ENCODE measurements at places on chromosomes 7 and 10.

- no peak for DNase-seq
Observed at GRCh38 chr7:64463636-64464375, 99.1 kb downstream of the ZNF680 start.

DNA sequence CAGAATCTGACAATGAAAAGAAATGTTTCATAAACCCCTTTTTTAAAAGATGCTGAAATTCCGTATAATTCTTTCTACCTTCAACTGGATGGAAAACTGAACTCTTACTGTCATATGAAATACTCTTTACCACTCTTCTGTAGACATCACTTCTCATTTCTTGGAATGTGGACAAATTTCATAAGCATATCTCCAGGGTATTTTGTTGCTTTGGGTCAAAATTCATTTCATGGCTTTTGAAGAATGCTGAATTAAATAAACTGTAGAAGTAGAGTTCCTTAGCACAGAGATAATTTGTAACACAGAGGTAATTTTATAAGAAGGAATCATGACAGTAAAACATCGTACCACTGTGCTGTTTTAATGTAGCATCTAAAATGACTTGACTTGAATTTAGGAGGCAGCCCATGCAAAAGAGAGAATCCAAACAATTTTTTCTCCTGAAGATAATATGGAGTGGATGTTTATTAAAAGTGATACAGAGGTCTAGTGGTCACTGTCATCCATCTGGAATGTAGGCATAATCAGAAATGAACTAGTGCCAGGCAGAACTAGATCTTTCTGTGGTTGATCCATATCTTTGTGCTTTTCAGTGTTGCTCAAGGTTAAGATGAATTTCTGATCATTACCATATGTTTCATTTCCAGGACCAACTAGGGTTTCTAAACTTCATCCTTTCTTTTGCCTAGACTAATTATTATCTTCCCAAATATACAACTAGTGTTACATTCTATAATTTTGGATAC is 492.0 kb downstream of the KIF20B start:
- DNase-seq: no peak

- DNase-seq: no peak
Observed at GRCh38 chr7:28802450-28802849, 155.7 kb downstream of the TRIL start.

DNA sequence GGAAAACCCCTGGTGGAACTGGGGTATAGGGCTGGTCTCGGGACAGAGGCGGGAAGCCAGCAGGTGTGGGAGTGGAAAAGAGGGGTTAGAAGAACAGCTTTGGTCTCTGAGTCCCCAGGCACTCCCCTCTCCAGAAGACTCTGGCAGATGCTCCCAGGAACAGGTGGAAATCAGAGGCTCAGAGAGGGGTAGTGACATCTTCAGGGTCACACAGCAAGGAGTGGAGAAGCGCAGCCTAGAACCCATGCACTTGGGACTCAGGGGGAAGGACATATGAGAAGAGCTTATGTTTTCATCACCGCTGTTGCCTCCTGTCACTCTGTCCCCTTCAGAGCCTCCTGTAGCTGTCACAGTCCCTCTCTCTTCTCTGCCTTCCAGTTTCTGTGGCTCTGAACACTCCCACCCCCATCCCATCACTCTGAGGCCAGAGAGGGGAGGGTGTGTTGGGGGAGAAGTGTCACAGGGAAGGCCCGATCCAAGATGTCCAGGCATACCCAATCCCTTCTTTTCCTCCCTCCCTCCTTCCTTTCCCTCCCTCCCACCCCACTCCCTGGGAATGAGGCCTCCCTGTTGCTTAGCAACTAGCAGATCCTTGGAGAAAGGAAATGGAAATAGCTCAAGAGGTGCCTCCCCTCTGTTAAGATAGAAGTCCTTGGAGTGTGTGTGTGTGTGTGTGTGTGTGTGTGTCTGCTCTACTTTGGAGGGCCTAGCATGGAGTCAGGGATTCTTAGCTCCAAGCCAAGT is 32.0 kb downstream of the SRRM3 start:
- DNase-seq: no peak

- no peak for DNase-seq
Observed at GRCh38 chr7:128899392-128899791, 11.1 kb downstream of the KCP start.

DNA sequence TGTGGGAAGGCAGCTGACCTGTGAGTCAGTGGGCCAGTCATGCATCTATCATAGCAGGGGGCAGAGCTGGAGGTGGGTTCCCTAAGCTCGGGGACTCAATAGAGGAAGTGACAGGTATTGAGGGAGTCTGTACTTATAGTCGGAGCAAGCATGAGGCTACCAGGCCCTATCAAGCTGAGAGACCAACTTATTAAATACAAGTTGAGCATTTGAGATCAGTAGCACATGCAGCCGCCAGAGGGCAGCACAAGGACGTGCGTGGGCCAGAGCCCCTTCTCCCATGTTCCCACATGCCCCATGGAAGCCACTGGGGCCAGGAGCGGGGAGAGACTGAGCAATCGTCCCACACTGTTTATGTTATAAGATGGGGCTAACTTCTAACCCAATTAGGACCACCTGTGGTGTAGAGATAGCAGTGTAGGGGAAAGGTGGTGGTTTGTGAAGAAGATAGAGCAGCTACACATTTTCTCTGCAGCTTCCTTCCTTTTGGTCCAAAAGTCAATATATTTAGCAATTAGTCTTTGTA is 13.0 kb upstream of the STK31 start:
- DNase-seq: peak; percentile 37

DNA sequence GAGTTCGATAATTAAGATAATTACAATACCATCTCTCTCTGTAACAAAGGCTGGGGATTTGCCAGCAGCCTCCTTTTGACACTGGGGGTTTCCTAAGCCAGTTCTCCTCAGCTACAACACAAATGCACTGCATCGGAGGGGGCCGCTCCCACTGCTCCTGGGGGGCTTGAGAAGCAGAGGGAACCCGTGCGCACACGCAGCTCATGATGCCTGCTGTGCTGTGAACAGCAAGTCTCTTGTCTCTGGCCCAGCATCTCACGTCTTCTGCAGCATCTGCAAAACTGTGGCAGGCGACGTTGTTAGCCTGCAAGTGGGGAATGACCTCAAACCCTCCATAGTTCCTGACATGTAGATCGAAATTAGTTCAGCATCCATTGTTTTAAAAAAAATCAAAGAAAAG is 5.5 kb downstream of the VIPR2 start:
- DNase-seq: no peak

GRCh38 chr7:14690075-14690474 is 212.5 kb downstream of the DGKB start:
- DNase-seq: no peak

DNA sequence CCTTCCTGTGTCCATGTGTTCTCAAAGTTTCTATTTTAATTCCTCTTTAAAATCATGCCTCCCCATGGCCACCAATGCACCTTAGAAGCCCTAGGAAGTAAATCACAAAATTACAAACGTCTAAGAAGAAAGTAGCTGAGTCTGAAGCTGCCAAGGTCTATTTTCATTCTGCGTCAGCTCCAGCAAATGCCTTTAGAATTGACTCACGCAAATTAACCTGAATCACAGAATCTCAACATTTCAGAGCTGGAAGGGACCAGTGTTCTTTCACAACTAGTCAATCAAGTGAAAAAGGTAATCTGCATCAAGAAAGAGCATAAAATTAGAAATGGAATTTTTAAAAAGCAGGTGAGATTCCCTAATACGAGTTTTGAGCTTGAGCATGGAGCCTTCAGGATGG is 1017.6 kb downstream of the SORCS3 start:
- DNase-seq: no peak

- no peak for DNase-seq
Observed at GRCh38 chr7:75624134-75624832, 114.5 kb downstream of the HIP1 start.

- DNase-seq: no peak
Observed at GRCh38 chr10:96236090-96236478, 35.3 kb downstream of the BLNK start.

DNA sequence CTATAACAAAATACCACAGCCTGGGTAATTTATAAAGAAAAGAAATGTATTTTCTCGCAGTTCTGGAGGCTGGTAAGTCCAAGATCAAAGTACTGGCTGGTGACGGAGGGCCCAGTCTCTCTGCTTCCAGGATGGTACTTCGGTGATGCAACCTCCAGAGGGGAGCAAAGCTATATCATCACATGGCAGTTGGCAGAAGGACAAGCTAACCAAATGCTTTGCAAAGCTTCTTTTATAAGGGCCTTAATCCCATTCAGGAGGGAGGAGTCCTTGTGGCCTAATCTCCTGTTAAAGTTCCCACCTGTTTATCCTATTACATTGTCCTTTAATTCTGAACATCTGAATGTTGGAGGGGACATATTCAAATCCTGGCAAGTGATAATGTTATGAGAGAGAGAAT is 134.1 kb upstream of the SP4 start:
- no peak for DNase-seq

GRCh38 chr10:3516923-3517255 is 268.1 kb downstream of the KLF6 start:
- no peak for DNase-seq

GRCh38 chr10:110221721-110222261 is 14.4 kb downstream of the MXI1 start:
- peak; percentile 78 for DNase-seq

GRCh38 chr10:89351412-89351779 is 23.6 kb downstream of the IFIT3 start:
- DNase-seq: no peak

DNA sequence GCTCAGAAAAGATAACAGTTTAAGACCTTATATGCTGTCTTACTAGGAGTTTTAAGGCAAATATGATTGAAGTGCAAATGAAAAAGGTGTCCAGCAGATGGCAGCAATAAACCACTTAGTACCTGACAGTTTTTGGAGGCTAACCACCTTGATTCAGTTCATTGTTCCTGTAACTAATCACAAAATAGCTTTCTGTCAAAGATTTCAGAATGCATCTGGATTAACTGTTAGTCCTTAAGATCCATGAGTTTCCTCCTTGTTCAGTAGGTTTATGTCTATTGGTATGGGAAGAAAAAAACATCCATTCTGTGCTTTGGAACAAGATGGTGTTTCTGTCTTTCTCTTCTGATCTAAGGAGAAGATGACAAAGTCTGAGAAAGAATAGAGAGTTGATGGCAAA is 46.6 kb downstream of the CCSER2 start:
- no peak for DNase-seq

GRCh38 chr10:113151190-113151666 is 201.2 kb downstream of the TCF7L2 start:
- no peak for DNase-seq

- DNase-seq: no peak
Observed at GRCh38 chr10:132421847-132422751, 25.1 kb downstream of the PWWP2B start.

DNA sequence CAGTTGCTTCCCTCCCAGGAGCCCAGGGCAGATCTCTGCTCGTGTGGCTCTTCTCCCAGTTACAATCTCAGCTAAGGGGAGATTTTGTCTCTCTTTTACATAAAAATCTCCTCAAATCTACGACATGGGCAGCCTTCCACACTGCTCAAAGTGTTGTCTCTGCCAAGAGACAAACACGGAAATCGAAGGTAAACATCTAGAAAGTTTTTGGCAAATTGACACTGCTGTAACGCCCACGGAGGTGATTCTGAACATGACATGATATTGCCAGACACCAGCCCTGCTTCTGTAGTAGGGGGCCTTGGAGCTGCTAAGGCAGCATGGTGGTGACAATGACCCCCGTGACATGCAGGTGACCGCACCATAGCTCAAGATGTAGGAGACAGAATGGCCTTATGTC is 128.3 kb downstream of the CCDC3 start:
- DNase-seq: no peak

GRCh38 chr7:127620406-127621233 is 2.7 kb upstream of the PAX4 start:
- DNase-seq: no peak

GRCh38 chr7:47419471-47419870 is 162.4 kb downstream of the TNS3 start:
- DNase-seq: no peak

DNA sequence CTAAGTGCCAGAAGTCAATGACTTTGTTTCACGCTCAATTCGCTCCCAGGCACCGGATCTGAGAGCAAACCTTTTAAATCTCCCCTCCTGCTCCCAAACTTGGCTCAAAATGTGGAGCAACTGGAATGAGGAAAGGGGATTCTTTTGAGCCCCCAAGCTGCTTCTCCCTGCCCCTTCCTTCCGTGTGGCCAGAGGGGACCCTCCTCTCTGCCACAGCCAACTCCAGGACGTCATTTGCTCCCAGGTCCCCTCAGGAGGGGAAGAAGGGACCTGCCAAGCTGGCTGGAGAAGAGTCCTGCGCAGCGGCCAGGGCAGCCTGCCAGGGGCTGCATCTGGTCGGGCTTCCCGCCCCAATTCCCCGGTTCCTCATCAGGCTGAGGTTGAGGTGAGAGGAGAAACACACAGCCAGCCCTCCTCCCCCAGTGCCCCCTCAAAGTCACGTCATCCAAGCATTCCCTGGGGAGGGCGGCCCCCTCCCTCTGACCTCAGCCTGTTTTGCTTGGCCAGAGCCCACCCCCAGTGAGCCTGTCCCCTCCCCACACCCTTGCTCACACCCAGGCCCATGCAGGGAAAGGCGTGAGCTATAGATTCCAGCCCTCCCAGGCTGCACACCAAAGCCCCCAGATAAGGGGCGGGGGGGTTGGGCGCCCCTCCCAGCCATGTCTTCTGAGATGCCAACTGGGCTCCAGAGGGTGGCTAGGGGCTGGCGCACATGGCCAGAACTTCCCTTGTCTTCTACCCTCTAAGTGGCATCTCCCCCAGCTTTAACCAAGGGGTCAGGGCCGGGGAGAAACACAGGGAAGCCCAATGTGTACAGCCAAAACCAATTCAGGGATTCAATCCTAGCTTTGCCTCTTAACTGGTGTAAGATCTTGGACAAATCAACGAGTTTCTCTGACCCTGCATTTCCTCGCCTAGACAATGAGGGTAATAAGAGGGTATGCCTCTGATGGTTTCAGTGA is 35.0 kb downstream of the SH3PXD2A start:
- DNase-seq: no peak

DNA sequence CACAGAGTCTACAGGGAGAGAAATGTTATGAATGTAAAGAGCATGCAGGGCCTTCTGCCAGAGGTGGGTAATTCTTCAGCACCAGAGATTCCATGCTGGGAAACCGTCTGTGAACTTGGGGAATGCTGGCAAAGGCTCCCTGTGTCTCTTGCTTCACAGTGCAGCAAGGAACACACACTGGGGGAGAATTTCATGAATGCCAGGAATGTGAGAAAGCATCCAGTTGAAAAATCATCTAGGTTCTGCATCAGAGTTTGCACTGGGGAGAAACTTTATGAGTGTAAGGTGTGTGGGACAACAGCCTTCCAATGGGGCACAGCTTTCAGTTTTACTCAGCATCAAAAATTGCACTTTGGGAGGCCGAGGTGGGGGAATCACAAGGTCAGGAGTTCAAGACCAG is 224.3 kb upstream of the IGFBP3 start:
- DNase-seq: no peak
